Fibroblast of lung (primary cell): ENCODE measurements at places on chromosomes 16 and 17. TPM values are rescaled to one million over a fixed set of nuclear protein-coding genes. Genes with fewer than 3 reads are reported as not detected.

SLC22A31 gene
- total RNA-seq = 0.17 and 0.26 TPM in 2 replicates

KIF2B gene
- not detected in 2 replicates for total RNA-seq

DNA sequence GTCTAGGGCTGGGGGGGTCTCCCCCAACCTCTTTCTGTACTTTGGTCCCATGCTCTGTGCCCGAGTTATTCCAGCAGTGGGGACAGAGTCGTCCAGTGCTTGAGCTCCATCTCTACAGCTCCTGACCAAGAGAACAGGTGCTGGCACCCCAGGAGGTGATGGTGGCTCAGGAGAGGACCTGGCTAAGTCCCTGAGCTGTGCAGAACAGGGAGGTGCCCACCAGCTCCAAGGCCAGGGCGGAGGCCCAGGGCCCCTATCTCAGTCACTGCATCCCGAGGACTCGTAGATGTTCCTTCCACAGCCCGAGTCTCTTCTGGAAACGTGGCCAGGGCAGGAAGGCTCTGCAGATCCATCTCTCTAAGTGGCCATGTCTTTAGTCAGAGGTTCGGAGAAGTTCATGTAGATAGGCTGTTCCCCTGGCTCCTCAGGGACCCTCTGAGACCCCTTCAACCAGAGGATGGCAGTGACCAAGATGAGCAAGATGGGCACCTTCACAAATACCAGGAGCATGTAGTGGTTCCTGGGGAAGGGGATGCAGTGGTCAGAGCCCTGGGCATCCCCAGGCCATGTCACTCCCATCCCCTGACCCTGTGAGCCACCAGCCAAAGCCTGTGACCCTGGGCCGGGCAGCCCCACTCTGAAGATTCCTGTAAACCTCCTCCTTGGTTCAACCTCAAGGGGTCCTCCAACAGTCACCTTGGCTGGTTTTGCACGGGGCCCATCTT lies 8.7 kb downstream of the CD300LB start:
- no peak for DNase-seq

- DNase-seq = no peak
Measured at GRCh38 chr17:36879624-36880131, 57.6 kb upstream of the LHX1 start.

GRCh38 chr16:27097800-27098230 lies 31.1 kb downstream of the C16orf82 start:
- peak; percentile 69 for DNase-seq

DNA sequence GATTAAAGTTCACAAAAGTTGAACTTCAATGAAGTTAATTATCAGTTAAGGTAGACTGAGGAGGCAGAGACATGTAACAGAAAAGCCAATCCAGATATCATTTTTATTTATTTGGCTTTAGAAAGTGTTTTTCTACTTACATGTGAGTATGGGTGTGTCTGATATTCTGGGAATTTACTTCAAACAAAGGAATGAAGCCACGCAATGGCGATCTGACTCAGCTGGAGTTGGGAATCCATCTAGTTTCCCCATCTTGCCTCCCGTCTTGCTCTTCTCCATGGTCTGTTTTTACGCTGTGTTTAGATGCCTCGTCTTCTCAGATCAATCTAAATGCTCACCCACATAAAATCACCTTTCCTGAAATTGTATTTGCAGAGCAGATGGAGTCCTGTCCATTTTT lies 1.7 kb upstream of the KCNJ16 start:
- DNase-seq = no peak

KRT27 gene
- total RNA-seq = not detected in 2 replicates

YBX2 gene
- total RNA-seq = under 0.01 TPM in 1 of 2 replicates, not detected in the other

GAST gene
- total RNA-seq = not detected in 2 replicates

DNA sequence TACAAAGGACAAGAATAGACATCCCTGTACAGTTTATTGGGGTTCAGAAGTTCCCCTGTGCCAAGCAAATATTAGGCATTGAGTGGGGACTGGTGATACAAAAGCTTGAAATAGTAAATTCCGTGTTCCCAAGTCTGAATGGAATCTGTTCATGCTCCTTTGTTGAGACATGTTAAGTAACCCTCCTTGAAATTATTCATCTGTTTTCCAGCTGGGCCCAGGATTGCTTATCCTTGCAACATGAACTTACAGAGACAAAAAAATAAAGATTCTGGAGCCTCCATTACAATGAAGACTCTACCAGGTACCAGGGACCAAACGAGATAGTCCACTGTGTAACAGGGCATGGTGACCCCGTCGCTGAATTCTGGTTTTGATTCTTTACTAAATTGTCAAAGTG lies 6.1 kb upstream of the CCL8 start:
- no peak for DNase-seq

- DNase-seq = no peak
Measured at GRCh38 chr17:10061111-10061845, 137.1 kb downstream of the GAS7 start.

GRCh38 chr17:72471296-72471695 lies 350.5 kb downstream of the SOX9 start:
- no peak for DNase-seq
